ENCODE measurements at places on chromosomes 1 and 21. TPM values are rescaled to one million over a fixed set of nuclear protein-coding genes. Genes with fewer than 3 reads are reported as not detected.
A peak's percentile ranks its signal among the peaks of the same experiment; 100 is the strongest.

GRCh38 chr1:223016890-223017289 is 126.2 kb downstream of the TLR5 start:
- no peaks in the 10 kb centered on the region for H3K27me3 ChIP-seq
- DNase-seq: no peak
- no peak overlapping the region for H3K27ac ChIP-seq
- no peaks in the 10 kb centered on the region for H3K36me3 ChIP-seq
- no peak overlapping the region for H3K4me3 ChIP-seq

TBX15 gene
- 0.50 TPM for polyA plus RNA-seq

PRSS38 gene
- polyA plus RNA-seq: not detected

- no peak overlapping the region for H3K27ac ChIP-seq
- no peak for DNase-seq
- no peaks in the 10 kb centered on the region for H3K4me1 ChIP-seq
- no peak overlapping the region for H3K4me3 ChIP-seq
Observed at GRCh38 chr1:175287849-175288248, 95.3 kb upstream of the KIAA0040 start.

GRCh38 chr1:43143441-43143888 is 28.6 kb downstream of the EBNA1BP2 start:
- no peaks in the 10 kb centered on the region for H3K36me3 ChIP-seq
- H3K4me3 ChIP-seq: no peak overlapping the region
- H3K27ac ChIP-seq: no peak overlapping the region
- DNase-seq: no peak
- no peaks in the 10 kb centered on the region for H3K4me1 ChIP-seq

GRCh38 chr21:44735821-44736220 is 24.4 kb upstream of the TSPEAR start:
- H3K27me3 ChIP-seq: no peaks in the 10 kb centered on the region
- DNase-seq: no peak
- H3K27ac ChIP-seq: no peak overlapping the region
- H3K36me3 ChIP-seq: no peaks in the 10 kb centered on the region

ZNF124 gene
- 4.5 TPM for polyA plus RNA-seq

DNA sequence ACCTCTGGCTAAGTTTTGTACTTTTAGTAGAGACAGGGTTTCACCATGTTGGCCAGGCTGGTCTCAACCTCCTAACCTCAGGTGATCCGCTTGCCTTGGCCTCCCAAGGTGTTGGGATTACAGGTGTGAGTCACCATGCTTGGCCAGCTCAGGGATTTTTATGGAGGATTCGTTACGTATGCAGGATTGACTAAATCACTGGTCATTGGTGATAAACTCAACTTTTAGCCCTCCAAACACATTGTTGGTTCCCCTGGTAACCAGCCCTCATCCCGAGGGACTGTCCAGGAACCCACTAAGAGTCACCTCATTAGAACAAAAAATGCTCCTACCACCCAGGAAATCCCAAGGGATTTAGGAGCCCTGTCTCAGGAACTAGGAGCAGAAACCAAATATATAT is 40.4 kb downstream of the ST3GAL3 start:
- H3K4me1 ChIP-seq: no peaks in the 10 kb centered on the region
- no peaks in the 10 kb centered on the region for H3K36me3 ChIP-seq
- DNase-seq: no peak
- H3K27ac ChIP-seq: no peak overlapping the region

- H3K4me1 ChIP-seq: peaks cover 2% of the 10 kb centered on the region
- peak; percentile 8 for DNase-seq
- peak overlapping the region; percentile 95 for H3K4me3 ChIP-seq
Observed at GRCh38 chr1:100039591-100039990, 69.8 kb downstream of the SLC35A3 start.

DNA sequence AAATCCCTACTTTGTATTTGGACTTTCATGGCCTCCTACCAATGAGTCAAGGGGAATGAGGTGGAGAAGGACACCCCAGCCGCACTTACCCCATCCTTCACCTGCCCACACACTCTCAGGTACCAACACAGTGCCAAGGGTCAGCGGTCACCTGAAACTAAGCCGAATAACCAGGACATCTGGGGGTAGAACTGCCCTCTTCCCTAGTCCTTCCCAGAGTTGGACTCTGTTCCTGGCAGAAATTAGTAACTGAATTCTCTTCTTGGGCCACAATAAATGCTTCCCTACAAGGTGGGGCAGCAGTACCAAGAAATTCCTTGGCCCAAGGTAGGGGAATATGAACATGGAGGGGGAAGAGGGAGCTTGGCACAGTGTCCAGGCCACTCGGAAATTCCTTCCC is 7.3 kb downstream of the SLC45A3 start:
- no peak overlapping the region for H3K4me3 ChIP-seq
- H3K36me3 ChIP-seq: no peaks in the 10 kb centered on the region
- no peaks in the 10 kb centered on the region for H3K4me1 ChIP-seq
- H3K27ac ChIP-seq: no peak overlapping the region
- H3K27me3 ChIP-seq: no peaks in the 10 kb centered on the region

SFN gene
- 0.19 TPM for polyA plus RNA-seq

LTN1 gene
- 10.4 TPM for polyA plus RNA-seq

GRCh38 chr1:155026588-155026987 is 7.0 kb downstream of the DCST2 start:
- no peak for DNase-seq
- no peaks in the 10 kb centered on the region for H3K4me1 ChIP-seq
- H3K27me3 ChIP-seq: no peaks in the 10 kb centered on the region
- no peaks in the 10 kb centered on the region for H3K36me3 ChIP-seq
- no peak overlapping the region for H3K27ac ChIP-seq

DNA sequence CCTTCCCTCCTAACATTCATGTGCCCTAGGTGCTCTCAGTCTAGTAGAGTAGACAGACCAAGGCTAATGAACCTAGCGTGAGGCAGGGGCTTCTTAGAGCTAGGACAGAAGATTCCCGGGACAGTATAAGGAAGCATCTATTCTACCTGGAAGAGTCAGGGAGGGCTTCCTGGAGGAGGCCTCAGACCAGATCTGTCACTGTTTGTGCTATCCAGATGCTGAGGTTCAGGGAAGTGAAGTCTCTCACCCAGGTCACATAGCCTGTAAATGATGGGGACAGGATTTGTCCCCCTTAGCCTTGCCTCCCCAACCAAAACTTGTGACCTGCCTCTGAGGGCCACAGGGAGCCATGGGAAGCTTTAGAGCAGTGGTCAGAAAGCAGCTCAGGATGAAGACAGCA is 20.7 kb downstream of the ACTL8 start:
- H3K4me3 ChIP-seq: no peak overlapping the region
- no peak overlapping the region for H3K27ac ChIP-seq
- DNase-seq: no peak
- H3K36me3 ChIP-seq: no peaks in the 10 kb centered on the region

RIPK4 gene
- not detected for polyA plus RNA-seq

GRCh38 chr1:37734629-37735591 is 30.0 kb downstream of the EPHA10 start:
- DNase-seq: no peak
- no peak overlapping the region for H3K27ac ChIP-seq
- no peaks in the 10 kb centered on the region for H3K36me3 ChIP-seq
- H3K4me3 ChIP-seq: no peak overlapping the region

ACTL8 gene
- polyA plus RNA-seq: 0.06 TPM

DNA sequence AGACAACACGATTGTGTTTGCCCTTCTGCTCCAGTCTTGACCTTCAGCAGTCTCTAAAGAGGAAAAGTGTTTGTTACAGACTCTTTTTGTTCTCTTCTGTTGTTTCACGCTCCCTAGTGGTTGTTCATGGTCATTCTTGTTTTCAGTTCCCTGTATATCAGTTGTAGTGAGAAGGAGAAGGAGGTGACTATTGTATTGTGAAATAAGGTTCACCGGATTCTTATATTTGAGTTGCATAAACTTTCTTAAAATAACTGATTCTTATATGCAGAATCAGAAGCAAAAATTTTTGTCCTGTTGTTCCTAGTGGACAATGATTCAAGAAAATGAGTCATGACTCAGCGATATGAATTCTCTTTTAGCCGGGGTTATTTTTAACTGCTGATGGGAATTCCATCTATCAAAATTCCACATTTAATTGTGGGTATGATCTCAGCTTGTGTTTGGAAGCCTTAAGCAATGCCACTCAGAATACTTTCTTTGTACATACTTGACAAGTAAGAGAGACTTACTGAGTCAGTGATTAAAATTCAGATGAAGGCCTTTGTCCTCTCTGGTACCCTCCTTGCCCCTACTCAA is 152.2 kb downstream of the CLEC20A start:
- no peaks in the 10 kb centered on the region for H3K27me3 ChIP-seq
- peaks cover 11% of the 10 kb centered on the region for H3K4me1 ChIP-seq
- peak overlapping the region; percentile 48 for H3K27ac ChIP-seq
- H3K36me3 ChIP-seq: no peaks in the 10 kb centered on the region

- H3K36me3 ChIP-seq: no peaks in the 10 kb centered on the region
- DNase-seq: peak; percentile 69
- H3K27ac ChIP-seq: no peak overlapping the region
- H3K4me3 ChIP-seq: no peak overlapping the region
- peaks cover 9% of the 10 kb centered on the region for H3K27me3 ChIP-seq
Observed at GRCh38 chr1:115757856-115758255, 10.7 kb downstream of the CASQ2 start.

GRCh38 chr1:173239058-173239457 is 31.9 kb upstream of the TNFSF4 start:
- DNase-seq: no peak
- no peak overlapping the region for H3K27ac ChIP-seq
- H3K27me3 ChIP-seq: no peaks in the 10 kb centered on the region
- H3K4me3 ChIP-seq: no peak overlapping the region
- H3K36me3 ChIP-seq: no peaks in the 10 kb centered on the region

Measured in fibroblast of lung (primary cell).